ENCODE measurements at places on chromosomes 13 and 19.

- no peak for DNase-seq
Observed at GRCh38 chr13:73413656-73414055, 354.9 kb downstream of the KLF5 start.

- no peak for DNase-seq
Observed at GRCh38 chr19:28242317-28242927, 970.5 kb downstream of the UQCRFS1 start.

- no peak for DNase-seq
Observed at GRCh38 chr13:78602561-78603239, 652 bp downstream of the POU4F1 start.

GRCh38 chr13:50126993-50127725 lies 111.9 kb downstream of the KCNRG start:
- peak; percentile 59 for DNase-seq

DNA sequence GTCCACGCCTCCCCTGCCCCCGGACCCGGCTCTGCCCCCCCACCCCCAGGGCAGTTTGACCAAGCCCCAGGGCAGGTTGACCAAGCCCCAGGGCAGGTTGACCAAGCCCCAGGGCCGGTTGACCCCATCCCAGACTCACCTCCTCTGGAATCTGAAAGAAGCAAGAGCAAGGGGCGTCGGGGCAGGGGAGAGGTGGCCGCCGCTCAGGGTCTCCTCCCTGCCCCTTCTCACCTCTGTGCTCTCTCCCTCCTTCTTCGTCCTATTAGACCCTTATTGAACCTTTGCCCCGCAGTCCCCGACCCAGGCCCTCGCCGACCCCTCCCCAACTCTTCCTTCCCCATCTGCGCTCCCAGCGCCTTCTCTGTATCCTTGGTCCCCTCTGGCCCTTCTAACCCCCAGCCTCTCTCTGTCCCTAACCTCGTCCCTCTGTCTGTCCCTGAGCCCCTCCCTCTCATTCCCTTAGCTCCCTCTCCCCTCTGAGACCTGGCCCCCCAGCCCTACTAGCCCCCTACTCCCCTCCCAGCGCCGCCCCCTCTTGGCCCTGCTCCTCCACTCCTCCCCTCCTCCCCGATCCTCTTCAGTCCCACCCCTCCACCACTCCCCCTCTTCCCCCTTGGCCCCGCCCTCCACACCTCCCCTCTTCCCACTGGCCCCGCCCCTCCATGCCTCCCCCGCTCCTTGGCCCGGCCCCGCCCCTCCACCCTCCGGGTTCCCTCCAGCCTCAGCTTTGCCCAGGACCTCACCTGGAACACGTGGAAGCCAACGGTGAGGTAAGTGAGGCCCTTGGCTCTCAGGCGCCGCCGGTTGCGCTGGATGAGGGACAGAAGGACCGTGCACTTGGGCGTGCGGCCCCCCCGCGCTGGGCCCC lies 7.6 kb downstream of the CAPN12 start:
- DNase-seq, result peak; percentile 66

GRCh38 chr19:17259118-17259780 lies 5.3 kb downstream of the USHBP1 start:
- no peak for DNase-seq

DNA sequence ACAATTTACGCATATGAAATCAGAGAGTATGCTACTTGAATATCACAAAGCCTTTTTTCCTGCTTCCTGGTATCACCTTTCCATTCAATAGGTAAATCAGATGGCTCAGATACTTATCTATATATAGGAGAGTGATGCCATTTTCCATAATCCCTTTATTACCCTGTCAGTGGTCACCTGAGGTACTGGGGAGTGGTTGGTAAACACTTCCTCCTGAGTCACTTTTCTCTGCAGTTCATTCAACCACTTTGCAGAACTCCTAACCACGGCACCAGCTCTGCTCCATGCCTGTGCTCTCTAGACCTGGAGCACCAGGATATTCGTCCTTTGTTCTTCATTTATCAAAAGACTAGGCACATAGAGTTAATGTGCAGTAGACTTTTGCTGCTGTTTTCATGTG lies 748.5 kb upstream of the KLHL1 start:
- DNase-seq, result no peak

DNA sequence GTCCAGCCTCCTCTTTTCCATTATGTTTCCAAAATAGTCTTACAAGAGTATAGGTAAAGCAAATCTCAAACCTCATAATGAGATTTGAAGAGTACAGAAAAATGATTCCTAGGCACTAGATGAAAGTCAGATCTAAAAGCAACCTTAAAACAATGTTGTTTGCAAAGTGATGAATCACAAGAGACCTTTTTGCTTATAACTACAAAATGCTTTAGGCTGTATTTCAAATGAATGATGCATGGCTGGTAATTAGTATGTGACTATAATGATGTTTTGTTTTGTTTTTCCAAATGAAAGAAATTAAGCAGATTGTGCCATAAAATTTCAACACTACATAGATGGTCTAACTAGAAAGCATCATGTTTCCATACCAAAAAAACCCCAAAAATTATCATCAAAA lies 272.7 kb downstream of the DIAPH3 start:
- no peak for DNase-seq

DNA sequence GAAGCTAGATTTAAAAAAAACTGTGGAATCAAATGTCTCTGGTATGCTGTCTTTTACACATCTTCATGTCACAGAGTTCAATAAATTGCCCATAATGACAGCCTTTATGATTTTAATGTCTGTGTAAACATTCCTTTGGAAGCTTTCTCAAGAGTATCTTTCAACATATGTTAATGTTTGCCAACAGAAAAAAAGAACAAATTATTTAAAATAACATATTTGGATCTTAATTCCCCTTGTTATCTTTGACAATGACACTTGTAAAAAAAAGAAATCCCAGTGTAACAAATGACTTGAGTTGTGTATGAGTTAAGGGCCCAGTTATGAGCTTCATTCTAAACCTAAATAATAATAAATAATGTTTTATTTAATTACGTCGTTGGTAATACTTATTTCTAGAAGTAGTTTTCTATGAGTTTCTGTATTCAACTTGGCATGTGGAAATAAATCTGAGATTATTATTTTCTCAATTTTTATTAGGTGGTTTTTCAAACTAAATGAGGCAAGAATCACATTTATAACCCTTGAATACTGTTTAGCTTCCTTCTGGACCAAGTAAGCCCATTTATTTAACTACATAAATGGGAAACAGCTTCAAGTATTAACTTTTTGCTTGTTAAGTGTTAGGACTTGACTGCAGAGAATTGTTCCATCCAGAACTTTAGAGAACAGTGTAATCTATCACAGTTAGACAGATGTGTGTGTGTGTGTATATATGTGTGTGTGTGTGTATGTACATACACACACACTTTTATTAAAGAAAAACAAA lies 182.1 kb downstream of the POSTN start:
- DNase-seq, result no peak

DNA sequence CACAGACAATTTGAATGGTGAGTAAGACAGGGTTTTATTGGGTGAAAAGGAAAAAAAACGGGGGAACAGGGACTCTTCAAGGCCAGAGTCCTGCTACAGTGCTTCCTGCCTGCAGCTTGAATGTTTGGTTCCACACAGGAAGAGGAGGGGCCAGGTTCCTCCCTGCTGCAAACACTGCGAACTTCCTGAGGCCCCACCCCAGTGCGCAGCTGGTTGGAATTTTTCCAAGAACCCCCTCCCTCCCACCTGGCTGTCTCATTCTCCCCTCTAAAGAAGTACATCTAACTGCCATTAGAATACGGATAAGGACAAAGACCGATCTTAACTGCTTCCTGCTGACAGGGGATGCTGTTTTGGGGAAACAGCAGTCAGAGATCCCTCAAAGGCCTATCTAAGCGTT lies 184.9 kb downstream of the GGACT start:
- no peak for DNase-seq

GRCh38 chr19:47651691-47652090 lies 42.8 kb downstream of the BICRA start:
- DNase-seq, result no peak

DNA sequence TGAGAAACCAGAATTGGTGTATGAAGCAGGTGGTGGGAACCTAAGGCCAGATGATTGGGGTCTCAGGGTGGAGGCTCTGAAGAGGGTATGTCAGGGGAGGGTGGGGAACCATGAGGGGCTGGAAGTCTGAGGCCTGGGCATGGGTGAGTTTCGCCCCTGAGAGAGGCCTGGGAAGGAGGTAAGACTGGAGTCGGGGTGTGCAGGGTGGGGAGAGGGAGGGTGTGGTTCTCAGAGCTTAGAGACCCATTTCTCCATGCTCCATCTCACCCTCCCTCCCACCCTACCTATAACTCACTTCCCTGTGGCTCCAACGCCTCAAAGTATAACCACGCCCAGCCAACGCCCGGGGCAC lies 1.0 kb upstream of the KLHL26 start:
- no peak for DNase-seq

DNA sequence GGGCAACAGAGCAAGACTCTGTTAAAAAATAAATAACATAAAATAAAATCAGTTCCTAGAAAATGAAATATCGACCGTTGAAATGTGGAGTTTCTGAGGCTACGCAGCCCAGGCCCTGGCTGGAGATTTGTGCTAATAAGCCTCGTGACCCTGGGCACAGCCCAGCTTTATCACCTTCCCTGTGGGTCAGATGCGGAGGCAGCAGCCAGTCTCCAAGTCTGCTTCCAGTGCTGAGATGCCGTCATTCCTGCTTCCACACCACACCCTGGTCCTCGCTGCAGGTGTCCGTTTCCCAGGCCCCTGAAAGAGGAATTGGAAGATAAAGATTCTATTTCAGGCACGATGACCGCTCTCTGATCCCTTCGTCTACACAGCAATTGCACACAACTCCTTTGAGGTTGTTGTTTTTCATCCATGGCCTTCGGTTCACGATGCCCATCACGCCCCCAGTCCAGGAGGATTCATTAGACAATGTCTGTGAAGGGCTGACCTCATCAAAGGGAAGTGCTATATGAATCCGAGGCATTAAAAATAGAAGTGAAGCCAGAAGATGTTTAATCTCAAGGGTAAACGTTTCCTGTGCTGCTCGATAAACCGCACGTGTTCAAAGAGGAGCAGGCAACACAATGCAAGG lies 48.3 kb upstream of the ATP11A start:
- DNase-seq, result no peak

- no peak for DNase-seq
Observed at GRCh38 chr13:25455146-25455545, 83.4 kb downstream of the ATP8A2 start.

GRCh38 chr13:45257638-45258333 lies 56.9 kb upstream of the KCTD4 start:
- DNase-seq, result no peak

DNA sequence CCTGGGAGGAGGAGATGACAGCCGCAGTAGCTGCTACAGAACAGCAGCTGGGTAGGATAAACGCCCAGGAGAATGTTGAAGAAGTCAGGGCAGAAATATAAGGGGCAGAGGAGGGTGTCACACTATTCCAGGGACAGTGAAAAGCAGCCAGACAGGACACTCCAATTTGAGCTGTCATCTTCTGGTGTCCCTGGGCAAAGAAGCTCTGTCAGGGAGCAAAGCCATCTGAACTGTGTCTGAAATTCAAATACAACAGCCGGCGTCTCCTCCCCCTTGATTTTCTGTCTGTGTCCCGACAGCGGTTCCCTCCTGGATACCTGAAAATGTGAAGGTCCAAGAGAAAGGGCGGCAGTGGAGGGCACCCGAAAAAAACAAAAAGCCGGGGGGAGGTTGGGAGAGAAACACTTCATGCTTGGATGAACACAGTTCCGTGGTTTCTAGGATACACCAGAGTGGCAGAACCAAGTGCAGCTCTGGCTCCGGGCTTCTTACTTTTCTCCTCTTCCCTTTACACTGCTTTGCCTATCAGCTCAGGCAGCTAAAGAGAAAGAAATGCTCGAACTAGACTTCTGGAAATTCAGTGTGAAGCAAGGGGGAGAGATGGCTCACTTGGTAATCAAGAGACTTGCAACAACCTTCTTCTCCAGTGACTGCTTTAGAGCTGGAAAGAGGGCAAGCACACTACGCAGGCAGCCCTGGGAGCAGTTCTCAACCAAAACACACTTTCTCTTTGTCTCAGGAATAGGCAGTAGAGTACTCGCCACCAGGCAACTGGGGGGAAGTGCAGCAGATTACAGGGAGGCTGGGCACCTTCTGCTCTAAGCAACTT lies 465.6 kb downstream of the ITGBL1 start:
- no peak for DNase-seq

GRCh38 chr13:26966701-26967080 lies 204.9 kb downstream of the USP12 start:
- no peak for DNase-seq

GRCh38 chr19:676007-676338 lies 219 bp upstream of the FSTL3 start:
- no peak for DNase-seq

DNA sequence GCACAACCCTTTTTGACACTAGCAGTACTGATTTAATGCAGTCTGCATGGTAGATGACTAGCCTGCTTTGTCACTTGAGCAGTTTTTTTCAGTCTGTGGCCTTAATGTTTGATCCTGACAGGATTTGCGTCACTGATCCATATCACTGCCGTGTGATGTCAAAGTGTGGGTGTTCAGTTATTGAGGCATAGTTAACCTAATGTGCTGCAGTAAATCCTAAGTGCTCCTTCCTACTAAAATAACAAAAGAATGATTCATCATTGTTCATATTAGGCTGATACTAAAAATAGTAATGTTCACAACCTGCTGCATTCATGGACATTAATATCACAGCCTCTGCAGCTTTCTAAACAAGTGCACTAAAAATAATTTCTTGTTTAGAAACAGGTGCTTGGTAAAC lies 121.9 kb upstream of the MLNR start:
- no peak for DNase-seq

GRCh38 chr13:92074658-92075057 lies 676.2 kb downstream of the GPC5 start:
- no peak for DNase-seq

DNA sequence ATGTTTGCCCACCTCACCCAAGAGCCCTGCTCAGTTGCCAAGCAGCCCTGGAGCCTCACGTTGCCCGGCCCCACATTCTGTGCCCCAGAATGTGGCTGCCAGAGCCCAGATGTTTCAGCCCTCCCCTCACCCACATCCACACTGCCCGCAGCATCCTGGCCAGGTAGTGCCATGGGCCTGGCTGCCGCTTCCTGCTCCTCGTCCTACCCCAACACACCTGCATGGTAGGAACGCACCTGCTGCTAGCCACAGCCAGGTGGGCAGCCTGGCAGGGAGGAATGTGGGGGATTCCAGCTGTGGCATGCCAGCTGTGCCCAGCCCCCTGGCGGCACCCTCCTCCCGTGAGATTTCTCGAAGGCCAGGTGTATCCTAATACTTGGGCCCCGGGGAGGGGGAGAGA lies 7.5 kb upstream of the NFIX start:
- DNase-seq, result no peak

GRCh38 chr13:110575322-110576069 lies 14.0 kb upstream of the RAB20 start:
- no peak for DNase-seq

Data from activated T-cell treated with anti-CD3 and anti-CD28 coated beads, Interleukin-2, amount 50 U/mL, for 1 hour (primary cell).